Suppressor macrophage treated with lipopolysaccharide for 1 hour (primary cell): ENCODE measurements at places on chromosomes 12 and 14.

GRCh38 chr12:99027055-99027393 is 381.9 kb downstream of the APAF1 start:
- DNase-seq, result no peak

DNA sequence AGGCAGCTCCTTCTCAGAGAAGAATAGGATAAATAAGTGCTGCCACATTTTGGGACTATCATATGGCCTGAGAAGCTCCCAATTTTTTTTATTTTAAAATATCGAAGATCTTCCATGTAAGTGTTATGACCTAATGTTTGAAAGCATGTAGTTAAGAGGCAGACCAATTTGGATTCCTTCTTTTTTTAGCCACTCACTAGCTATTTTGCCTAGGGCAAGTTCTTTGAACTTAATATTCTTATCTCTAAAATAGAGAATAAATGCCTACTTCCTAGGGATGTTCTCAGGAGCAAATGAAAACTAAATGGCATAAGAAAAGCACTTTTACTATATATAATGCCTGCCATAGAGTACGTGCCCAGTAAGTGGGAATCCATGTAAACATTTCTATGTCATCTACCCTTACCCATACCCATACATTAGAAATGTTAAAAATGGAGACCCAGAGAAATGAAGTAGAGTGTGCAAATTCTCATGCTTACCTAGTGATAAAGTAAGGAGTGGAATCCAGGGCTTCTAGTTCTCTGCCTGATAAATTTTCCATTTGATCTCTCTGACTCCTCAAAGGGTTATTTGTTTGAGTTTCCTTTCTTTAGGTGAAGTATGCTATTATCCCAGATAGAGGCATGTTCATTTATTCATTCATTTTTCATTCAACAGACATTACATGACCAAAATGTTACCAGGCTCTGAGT is 148.3 kb downstream of the TGFB3 start:
- no peak for DNase-seq

GRCh38 chr14:71418532-71419245 is 511.4 kb downstream of the PCNX1 start:
- peak; percentile 50 for DNase-seq

GRCh38 chr12:72084880-72085279 is 146.2 kb downstream of the TPH2 start:
- no peak for DNase-seq

DNA sequence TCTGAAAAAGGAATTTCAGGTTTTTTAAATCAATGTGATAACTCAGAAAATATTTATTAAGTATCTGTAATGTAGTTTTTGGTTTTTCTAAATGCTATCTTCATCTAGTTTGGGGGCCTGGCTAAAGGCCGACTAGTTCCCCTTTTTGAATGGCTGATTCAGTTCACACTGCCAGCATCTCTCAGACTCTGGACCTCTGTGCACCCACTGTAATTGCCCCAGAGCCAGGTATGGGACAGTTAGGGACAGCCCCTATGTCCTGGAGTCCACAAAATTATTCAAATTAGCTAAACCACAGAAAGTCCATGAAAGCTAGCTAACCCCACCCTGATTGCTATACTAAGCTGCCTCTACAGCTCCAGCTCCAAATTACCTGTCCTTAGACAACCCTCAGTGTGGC is 49.1 kb upstream of the RGS6 start:
- DNase-seq, result no peak

- DNase-seq, result no peak
Observed at GRCh38 chr12:2588345-2588744, 206.4 kb upstream of the FKBP4 start.

GRCh38 chr12:66036317-66036716 is 94.2 kb downstream of the LLPH start:
- no peak for DNase-seq

GRCh38 chr12:14244876-14245669 is 120.4 kb upstream of the ATF7IP start:
- no peak for DNase-seq

DNA sequence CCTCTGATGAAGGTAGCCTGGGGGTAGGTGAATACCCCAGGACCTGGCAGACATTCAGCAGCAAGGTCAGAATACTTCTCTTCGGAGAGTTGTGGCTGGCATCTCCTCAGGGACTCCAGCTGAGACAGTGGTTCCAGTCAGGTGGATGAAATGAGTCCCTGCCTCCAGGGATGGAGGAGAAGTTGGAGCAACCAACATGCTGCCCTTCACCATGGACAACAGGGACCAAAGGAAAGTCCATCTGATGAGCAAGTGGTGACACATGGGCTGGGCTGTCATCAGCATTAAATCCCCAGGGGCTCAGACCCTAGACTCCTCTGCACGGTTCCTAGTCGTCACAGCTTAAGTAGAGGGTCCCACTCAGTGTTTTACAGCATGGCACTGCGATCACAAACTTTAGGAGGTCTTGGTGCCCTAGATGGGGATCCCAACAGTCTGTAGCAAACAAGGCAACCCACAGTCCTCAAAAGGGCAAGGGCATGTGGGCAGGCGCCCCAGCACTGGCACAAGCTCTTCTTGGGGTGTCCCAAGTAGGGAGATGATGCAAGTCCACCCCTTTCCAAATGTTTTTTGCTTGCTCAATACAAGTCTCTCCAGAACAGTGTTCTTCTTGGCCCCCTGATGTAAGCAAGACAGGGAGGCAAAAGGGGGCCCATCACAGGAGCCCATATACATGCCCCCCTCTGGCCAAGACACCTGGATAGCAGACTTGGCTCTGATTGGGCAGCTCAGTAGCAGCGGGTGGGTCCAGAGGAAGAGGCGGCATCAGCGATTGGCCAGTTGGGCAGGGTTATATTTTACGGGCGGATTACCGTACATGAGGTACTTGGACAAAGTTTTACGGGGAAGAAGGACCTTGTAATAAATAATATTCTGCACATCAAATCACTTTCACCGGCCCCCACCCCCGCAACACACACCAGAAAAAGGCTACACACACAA is 10.8 kb upstream of the CDH24 start:
- no peak for DNase-seq

DNA sequence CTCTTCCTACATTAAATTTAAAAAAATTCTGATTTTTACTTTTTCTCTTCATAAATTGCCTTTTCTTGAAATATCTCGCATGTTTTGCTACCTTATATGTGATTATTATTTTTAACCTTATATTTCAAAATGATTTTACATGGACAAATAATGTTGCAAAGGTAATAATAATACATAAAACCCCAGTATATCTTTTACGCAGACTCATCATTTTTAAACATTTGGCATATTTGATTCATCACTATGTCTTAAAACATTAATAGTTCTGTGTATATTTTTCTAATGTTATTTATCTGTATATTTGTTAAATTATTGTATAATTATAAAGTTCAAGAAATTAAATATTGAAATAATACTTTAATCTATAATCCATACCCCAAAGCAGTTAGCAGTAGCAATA is 350.8 kb downstream of the RPL10L start:
- DNase-seq, result no peak

GRCh38 chr12:113381220-113381619 is 22.5 kb downstream of the SDS start:
- DNase-seq, result no peak

- DNase-seq, result no peak
Observed at GRCh38 chr14:93047157-93047556, 68.6 kb downstream of the ITPK1 start.

GRCh38 chr14:24885410-24885913 is 164.5 kb downstream of the STXBP6 start:
- DNase-seq, result no peak

DNA sequence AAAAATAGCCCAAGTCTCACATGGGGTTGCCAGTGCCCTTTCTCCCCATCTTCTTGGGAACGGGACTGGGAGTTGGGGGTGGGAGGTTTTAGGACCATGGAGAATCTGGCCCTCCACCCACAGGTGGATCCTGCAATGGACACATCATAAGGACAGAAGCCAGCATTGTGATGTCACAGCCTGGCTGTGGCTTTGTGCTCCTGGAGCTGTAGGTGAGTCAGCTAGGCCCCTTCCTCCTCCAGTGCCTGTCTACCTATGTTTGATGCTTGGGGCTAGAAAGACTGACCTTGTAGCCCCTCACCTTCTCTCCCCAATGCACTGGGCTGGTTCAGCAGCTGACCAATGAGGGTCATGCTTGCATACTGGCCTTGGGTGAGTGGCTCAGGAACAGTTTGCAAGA is at the start of gene CCDC197:
TSS of gene CCDC197 (plus strand) at position 220 of the 400 bp plus-strand sequence. CDS start 831 bp downstream, outside the sequence.
- DNase-seq, result no peak

GRCh38 chr12:101064721-101065120 is 145.3 kb downstream of the SLC5A8 start:
- no peak for DNase-seq

GRCh38 chr12:98745578-98746391 is 100.7 kb downstream of the APAF1 start:
- peak; percentile 30 for DNase-seq

DNA sequence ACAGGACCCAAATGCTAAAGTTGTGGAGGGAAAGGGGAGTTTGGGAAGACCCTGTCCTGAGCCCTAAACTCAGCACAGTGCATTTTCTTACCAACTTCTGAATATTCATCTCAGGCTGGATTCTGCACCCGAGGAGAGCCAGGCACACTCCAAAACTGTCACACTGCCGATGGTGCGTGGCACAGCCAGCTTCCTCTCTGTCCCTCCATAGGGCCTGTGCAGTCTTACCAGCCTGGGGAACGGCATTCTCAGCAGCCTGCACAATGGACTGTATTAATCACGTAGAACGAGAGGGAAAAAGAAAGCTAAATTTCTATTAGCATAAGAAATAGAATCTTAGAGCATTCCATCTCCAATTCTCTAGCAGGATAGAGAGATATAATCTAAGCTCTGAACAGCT is 71.3 kb upstream of the GPATCH2L start:
- no peak for DNase-seq

DNA sequence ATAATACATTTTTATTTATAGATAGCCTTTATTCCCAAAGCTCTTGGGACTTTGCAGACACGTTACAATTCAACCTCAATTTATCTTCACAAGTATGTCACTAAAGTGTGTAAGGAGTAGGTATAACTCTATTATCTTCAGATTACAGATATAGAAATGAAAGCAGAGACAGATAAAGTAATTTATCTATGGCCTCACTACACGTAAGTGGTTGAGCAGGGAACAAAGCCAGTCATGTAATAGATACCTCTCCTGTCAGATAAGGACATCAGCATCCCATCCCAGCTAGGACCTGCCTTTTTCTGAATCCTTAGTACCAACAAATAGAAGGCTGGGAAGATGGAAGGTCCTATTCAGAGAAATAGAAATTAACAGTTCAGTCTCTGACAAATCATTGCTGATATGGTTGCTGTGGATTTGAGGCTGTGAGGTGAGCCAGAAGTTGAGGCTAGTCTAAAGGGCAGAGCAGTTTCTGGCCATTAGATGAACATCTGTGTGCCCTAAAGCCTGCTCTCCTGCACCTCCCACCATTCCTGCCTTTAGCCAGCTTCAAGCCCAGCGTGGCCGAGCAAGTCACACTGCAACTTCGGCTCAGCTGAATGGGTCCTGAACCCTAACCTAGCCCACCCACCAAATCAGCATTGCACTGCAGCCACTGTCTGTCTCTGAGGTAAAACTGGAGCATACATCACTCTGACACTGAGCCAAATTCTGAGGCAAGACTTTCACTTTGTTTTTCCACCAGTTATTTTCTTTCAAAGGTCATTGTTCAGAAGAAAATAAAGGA is 71.1 kb upstream of the PLEKHA5 start:
- DNase-seq, result no peak

DNA sequence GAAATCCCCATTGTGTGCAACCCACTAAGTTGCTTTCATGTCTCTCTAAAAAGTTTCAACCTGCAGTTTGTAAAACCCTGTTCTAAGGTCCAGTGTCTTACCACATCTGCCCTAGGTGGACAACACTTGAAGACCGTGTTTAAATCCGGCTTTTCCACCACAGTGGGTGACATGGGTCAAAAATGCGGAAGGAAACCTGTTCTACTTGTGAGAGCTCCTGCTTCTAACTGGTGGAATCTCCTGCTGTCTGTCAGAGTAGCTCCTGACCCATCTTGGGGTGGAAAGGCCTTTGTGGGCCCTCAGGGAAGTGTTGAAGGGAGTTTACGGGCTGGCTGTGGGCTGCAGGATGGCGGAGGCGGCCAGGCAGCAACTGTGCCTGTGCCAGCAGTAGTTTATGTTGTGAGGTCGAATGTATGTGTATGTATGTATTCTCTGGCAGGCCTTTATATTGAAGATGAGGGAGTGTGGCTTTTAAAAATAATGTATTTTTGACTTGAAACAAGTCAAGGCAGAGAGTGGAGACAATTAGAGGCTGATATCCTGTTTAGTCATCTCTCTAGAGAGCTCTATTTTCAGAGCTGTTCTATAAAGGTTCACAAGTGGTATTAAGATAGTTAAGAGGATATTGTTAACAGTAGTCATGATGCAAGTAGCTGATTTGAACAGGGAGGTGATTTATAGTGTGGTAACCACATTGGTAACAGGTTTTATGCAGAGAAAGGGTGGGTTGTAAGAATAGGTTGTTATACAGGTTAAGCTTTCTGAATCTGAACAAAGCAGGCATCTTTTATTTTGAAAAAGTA is 67.0 kb downstream of the PRKCH start:
- DNase-seq, result peak; percentile 70

DNA sequence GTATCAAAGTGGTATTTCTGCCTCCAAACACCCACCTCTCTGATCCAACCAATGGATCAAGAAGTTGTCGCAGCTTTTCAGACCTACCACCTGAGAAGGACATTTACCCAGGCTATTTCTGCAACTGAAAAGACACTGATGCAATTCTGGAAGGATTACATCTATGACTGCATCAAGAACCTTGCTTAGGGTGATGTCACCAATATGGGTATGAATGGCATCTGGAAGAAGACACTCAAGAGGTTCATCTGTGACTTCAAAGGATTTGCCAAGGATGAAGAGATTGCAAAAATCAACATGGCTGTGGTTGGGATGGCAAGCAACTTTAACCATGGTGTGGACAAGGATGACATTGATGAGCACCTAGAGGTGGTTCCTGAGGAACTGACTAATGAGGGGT is 154.2 kb downstream of the PCNX1 start:
- no peak for DNase-seq
